ENCODE measurements at places on chromosomes 4 and X. TPM values are rescaled to one million over a fixed set of nuclear protein-coding genes. Genes with fewer than 3 reads are reported as not detected.

The SUPT20HL2 gene
- total RNA-seq, result not detected

The GK gene
- 32.4 TPM for total RNA-seq

The MTTP gene
- 0.47 TPM for total RNA-seq

The PLXNB3 gene
- total RNA-seq, result 4.2 TPM

The PABPC1L2A gene
- not detected for total RNA-seq

The LONRF3 gene
- 5.1 TPM for total RNA-seq

The GPR173 gene
- 0.64 TPM for total RNA-seq

The PLAC8 gene
- total RNA-seq, result 140 TPM

The APOOL gene
- total RNA-seq, result 22.2 TPM

The DEFB131A gene
- not detected for total RNA-seq

The ABCG2 gene
- total RNA-seq, result 0.78 TPM

The FAM241A gene
- 7.5 TPM for total RNA-seq

The FHIP1A gene
- 0.42 TPM for total RNA-seq

The ATOH1 gene
- total RNA-seq, result not detected

The MAGEA4 gene
- not detected for total RNA-seq

DNA sequence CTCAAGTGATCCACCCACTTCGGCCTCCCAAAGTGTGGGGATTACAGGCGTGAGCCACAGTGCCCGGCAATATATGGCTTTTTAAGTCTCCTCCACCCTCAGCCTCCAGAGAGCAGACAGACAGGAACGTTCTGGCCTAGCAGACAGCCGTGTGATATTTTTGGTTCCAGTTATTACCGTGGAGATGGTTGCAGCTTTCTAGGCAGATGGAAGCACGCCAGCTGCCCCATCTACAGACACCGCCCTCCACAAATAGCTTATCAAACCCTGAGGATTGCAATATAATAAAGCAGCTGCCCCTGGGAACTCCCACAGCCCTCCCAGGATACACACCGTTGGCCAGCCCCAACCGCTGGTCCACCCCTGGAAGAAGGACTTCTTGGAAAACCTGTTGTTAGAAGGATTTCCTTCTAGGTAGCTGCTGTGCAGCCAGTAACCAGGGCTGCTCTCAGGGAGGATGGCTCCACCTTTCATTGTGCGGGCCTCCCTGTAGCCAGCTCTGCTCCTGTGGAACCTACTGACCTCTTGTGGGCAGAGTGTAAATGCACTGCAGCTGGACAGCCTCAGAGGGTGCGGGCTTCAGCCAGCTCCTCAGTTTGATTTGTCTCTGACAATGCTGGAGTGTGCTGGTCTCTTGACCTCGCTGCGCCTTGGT is 44.0 kb downstream of the SLC25A5 start:
- no peak overlapping the region for H3K27ac ChIP-seq
- H3K27me3 ChIP-seq, result no peaks in the 10 kb centered on the region

DNA sequence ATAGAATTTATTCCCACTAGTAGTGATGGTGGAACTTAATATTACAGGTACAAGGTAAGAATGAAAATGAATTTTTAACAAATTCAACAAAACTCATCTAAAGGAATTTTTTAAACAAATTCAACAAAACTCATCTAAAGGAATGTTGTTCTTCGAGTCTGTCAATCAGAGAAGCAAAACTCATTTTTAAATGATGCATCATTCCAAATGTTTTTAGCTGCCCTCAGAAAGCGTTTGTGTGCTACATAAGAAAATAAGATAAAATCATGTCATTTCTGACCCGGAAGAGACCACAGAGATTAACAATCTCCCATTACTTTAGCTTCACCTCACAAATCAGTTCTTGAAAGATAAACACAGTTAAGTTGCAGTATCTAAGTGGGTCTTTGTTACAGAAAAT is 129.4 kb downstream of the REELD1 start:
- H3K27me3 ChIP-seq, result no peaks in the 10 kb centered on the region
- no peaks in the 10 kb centered on the region for H3K36me3 ChIP-seq
- DNase-seq, result no peak
- no peak overlapping the region for H3K27ac ChIP-seq

- no peak overlapping the region for H3K27ac ChIP-seq
- no peak overlapping the region for H3K4me3 ChIP-seq
- no peaks in the 10 kb centered on the region for H3K4me1 ChIP-seq
- DNase-seq, result no peak
Observed at GRCh38 chrX:70834589-70834988, 73.9 kb downstream of the TEX11 start.

DNA sequence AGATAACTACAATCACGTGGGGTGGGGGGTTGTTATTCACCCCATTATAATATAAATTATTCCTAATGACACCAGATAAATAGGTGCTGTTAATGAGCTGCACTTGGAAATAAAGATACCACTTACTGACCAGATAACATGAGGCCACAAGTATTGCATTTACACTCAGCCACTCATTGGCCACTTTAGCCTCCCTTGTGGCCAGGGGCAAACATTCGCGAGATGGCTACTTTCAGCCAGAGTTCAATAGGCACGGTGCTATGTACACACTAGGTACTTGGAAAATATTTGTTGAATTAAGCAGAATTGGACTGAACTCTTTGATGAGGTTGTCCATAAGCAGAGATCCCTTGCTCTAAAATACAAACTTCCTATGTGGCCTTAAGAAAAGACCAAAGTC is 713.7 kb upstream of the TENM3 start:
- no peaks in the 10 kb centered on the region for H3K27me3 ChIP-seq
- no peak overlapping the region for H3K27ac ChIP-seq
- no peaks in the 10 kb centered on the region for H3K36me3 ChIP-seq
- no peak overlapping the region for H3K4me3 ChIP-seq

GRCh38 chr4:62640296-62640695 is 1440.2 kb downstream of the ADGRL3 start:
- H3K27me3 ChIP-seq, result no peaks in the 10 kb centered on the region
- no peaks in the 10 kb centered on the region for H3K4me1 ChIP-seq
- no peaks in the 10 kb centered on the region for H3K36me3 ChIP-seq
- no peak overlapping the region for H3K27ac ChIP-seq
- no peak overlapping the region for H3K4me3 ChIP-seq

DNA sequence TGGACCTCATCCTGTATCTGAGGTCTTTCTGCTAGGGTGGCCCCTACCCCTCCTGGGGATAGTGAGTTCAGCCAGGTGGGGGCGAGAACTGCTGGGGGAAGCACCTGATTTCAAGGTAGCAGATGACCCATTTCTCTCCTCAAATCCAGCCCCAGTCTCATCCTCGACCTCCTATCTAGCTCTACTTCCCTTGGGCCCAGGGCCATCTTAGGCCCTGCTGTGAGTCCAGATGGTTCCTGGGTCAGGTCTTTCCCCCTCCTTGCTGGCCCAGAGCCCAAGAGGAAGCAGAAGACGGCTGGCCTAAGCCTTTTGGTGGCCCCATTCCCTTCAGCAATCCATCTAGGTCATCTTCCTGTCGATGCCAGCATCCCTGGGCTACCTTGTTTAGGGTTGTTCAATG is 3.3 kb downstream of the CDK16 start:
- H3K27ac ChIP-seq, result no peak overlapping the region
- peaks cover 24% of the 10 kb centered on the region for H3K36me3 ChIP-seq
- DNase-seq, result no peak
- peaks cover 28% of the 10 kb centered on the region for H3K4me1 ChIP-seq

DNA sequence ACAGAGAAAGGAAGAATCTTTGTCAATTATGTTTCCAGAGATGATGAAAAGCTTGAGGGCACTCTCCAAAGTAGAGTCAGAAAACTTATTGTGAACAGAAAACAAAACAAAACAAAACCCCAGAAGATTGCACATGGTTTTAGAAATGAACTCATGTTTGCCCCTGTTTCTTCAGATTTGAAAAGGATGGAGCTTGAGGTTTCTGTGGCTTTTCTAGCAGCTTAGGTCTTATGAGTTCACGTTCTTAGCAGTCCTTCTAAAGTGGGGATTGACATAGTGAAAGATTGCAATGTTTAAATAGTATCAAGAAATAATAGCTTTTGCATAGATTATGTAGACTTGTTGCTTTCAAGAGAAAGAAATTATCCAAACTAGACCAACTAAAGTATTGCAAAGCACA is 421.8 kb downstream of the GBA3 start:
- no peak overlapping the region for H3K4me3 ChIP-seq
- DNase-seq, result no peak
- no peaks in the 10 kb centered on the region for H3K4me1 ChIP-seq
- no peaks in the 10 kb centered on the region for H3K27me3 ChIP-seq
- no peaks in the 10 kb centered on the region for H3K36me3 ChIP-seq

GRCh38 chr4:38711066-38711465 is 47.1 kb downstream of the KLF3 start:
- no peak overlapping the region for H3K27ac ChIP-seq
- no peaks in the 10 kb centered on the region for H3K27me3 ChIP-seq
- H3K4me3 ChIP-seq, result no peak overlapping the region

DNA sequence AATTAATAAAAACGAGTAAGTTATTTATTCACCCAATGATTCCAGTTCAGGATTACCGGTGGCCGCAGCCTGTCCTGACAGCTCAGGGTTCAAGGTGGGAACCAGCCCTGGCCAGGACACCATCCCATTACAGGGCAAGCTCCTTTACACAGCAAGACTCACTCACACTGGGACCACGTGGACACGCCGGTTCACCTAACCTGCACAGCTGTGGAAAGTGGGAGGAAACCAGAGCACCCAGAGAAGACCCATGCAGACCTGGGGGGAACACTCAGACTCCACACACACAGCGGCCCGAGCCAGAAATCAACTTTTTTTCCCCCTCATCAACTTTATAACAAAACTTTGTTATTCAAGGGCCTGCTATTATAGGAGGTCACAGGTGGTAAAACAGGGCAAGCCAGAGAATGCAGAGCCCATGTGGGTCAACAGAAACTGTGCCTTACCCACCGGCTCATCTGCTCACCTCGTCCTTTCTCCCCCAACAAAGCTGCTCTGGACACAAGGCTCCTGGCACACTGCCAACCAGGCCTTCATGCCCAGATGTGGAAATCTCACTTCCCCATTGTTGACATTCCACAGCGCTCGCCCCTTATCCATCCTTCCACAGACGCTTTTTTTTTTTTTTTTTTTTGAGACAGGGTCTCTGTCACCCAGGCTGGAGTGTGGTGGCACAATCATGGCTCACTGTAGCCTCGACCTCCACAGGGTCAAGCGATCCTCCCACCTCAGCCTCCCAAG is 8.0 kb upstream of the ODAPH start:
- no peak overlapping the region for H3K4me3 ChIP-seq
- no peaks in the 10 kb centered on the region for H3K36me3 ChIP-seq
- H3K4me1 ChIP-seq, result no peaks in the 10 kb centered on the region
- H3K27ac ChIP-seq, result no peak overlapping the region

- no peaks in the 10 kb centered on the region for H3K27me3 ChIP-seq
- H3K36me3 ChIP-seq, result no peaks in the 10 kb centered on the region
- DNase-seq, result peak; percentile 16
Observed at GRCh38 chrX:55135171-55135570, 46.4 kb downstream of the PAGE2 start.

- no peak overlapping the region for H3K27ac ChIP-seq
- no peaks in the 10 kb centered on the region for H3K36me3 ChIP-seq
- H3K4me3 ChIP-seq, result no peak overlapping the region
- no peaks in the 10 kb centered on the region for H3K27me3 ChIP-seq
Observed at GRCh38 chr4:62252728-62253127, 1052.6 kb downstream of the ADGRL3 start.

- no peak overlapping the region for H3K27ac ChIP-seq
- H3K36me3 ChIP-seq, result no peaks in the 10 kb centered on the region
Observed at GRCh38 chr4:183185018-183185417, 86.0 kb downstream of the WWC2 start.

DNA sequence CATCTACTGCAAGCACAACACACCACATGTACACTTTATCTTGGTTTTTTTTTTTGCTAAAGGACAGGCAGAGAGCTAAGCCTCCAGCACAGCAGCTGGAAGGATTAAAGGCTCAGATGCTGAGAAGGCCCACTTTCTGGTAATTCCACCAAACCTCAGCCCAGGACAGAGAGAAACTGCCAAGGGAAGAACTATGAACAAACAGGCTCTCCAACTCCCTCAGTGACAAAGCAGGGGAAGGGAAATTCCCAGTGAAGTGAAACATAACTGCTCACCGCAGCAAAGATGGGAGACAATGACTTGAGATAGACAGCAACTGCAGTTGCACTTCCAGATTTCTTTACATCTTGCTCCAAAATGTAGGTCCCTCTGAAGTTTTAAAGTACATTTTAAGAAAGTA is 4.8 kb downstream of the PROM1 start:
- no peaks in the 10 kb centered on the region for H3K36me3 ChIP-seq
- H3K27ac ChIP-seq, result no peak overlapping the region
- peaks cover 19% of the 10 kb centered on the region for H3K4me1 ChIP-seq
- no peak for DNase-seq
- no peak overlapping the region for H3K4me3 ChIP-seq
- H3K27me3 ChIP-seq, result peaks cover 63% of the 10 kb centered on the region

DNA sequence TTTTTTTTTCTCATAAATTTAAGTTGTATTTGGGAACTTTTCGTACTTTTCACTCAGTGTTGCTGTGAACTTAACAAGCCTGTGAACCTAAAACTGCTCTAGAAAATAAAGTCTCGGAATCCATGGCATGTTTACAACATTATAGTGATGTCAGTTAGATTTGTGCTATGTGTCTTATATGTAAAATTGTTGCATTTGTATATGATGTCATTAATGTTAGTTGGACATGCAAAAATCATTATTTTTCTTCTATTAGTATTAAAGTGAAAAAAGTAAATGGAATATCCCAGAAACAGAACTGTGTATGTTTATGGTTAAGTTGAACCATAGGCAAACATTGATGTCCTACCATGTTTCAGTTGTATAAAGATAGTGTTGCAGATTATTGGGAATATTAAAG is 85.2 kb downstream of the STIM2 start:
- no peak overlapping the region for H3K4me3 ChIP-seq
- no peak for DNase-seq
- H3K27ac ChIP-seq, result no peak overlapping the region
- H3K36me3 ChIP-seq, result peaks cover 50% of the 10 kb centered on the region
- H3K27me3 ChIP-seq, result no peaks in the 10 kb centered on the region

DNA sequence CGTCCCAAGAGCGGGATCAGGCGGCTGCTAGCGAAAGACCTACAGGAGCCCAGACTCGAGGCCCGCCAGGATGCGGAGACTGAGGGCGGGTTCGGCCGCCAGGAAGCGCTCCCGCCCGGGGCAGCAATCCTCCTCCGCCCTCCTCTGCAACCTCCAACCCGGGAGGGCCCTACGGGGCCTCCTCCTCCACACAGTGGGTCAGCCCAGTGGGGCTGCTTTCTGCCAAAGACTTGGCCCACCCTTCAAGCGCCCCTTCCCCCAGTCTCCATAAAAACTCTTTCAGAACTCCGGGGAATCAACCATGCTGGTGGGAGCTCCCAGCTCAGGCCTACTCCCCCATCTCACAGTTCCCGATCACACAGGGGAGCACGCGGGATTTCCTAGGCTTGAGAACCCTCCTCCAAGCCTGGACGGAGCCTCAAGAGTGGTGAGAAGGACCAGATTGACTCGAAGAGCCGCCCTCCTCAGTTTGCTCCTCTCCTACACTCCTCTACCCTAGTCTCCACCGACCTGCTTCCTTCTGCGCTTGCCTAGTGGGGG is 77.5 kb downstream of the RLIM start:
- H3K4me1 ChIP-seq, result peaks cover 20% of the 10 kb centered on the region
- no peak overlapping the region for H3K27ac ChIP-seq
- H3K4me3 ChIP-seq, result peak overlapping the region; percentile 71
- H3K36me3 ChIP-seq, result no peaks in the 10 kb centered on the region
